C1 segment of cervical spinal cord (tissue), 14 donors: ENCODE measurements at places on chromosomes 11 and 22.

- no peak for DNase-seq
Measured at GRCh38 chr11:74205181-74205580, 34.1 kb downstream of the PPME1 start.

DNA sequence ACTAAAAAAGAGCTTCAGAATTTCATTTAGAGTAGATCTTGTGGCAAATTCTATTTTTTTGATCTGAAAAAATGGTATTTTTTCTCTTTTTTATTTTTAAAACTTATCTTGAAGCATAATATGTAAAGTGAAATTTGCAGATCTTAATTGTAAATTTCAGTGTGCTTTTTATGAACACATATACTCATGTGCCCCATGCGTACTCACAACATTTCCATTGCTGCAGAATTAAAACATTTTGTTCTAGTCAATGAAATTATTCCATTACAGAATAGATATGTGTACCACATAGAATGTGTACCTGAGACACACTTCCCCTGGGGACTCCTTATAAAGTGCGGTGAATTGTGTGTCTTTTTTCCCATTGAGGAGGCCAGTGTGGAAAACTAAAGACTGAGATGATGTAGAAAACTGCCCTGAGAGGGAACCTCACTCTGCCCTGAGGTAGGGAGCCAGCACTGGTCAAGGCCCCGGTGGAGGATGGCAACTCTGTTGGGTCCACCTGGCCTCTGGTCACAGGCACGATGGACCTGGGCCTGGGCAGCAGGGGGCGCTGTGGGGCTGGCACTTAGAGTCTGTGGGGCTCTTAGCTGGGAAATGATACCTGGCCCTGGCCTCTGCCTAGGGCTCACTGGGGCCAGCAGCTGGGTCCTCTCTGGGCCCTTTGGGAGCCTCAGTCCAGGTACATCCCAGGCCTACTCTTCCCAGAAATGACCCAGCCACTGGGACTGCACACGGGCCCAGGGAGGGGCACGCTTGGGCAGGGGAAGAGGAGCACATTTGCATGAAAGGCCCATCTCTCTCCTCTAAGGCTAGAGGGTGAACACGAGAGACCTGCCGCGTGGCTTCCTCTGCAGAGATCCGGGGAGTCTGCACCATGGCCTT, 77.9 kb upstream of the TOP3B start:
- DNase-seq = peak; percentile 15

DNA sequence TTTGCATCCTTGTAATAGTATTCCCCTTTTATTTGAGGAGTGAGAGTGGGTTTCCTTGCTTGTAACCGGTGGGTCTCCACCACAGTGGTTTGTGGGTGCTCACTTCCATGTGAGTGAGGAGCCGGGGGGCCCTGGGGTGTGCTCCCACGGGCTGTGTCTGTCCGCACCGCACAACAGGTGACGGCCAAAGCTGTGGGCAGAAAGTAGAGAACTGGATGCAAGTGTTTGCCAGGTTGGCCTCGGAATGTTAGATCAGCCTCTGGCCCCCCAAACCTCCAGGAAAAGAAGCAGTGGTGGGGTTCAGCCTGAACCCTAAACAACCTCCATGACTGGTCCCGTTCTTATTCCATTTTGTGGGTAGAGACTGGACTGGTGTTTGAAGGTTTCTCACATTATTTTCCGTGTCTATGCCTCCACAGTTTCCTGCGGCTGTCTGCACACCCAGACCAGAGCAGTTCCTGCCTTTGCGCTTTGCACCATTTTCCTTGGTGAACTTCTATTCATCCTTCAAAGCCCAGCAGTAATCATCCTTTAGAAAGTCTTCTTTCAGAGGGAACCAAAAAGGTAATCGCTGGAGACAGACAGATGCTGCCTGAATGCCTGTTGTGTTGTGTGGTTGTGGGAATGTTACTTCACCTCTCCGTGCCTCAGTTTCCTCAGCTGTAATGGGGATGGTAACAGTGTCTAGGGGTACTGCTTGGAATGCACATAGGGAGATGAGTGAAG, 77.2 kb downstream of the MYEOV start:
- no peak for DNase-seq

GRCh38 chr11:108865406-108865805, 200.5 kb downstream of the DDX10 start:
- DNase-seq = no peak

- DNase-seq = no peak
Measured at GRCh38 chr11:66289548-66290329, 796 bp upstream of the YIF1A start.

DNA sequence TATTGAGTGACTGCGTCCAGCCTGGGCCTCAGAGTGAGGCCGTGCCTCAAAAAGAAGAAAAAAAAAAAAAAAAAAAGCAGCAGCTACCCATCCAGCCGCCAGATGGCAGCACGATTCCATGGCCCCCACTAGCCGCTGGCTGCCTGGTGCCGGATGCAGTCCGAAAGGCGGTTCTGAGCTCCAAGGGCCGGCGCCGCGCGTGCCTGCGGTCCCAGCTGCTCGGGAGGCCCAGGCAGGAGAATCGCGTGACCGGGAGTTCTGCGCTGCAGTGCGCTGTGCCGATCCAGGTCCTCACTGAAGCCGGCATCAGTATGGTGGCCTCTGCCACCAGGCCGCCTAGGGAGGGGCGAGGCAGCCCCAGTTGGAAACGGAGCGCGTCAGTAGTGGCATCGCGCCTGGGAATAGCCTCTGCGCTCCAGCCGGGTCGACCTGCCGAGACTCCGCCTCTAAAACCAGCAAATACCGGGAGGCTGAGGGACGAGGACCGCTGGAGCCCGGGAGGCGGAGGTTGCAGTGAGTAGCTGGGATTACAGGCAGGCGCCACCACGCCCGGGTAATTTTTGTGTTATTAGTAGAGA, 19.3 kb downstream of the SCARF2 start:
- DNase-seq = peak; percentile 57

GRCh38 chr11:35600331-35600838, 17.9 kb upstream of the FJX1 start:
- DNase-seq = no peak
